ENCODE measurements at places on chromosomes 2 and 18.
A peak's percentile ranks its signal among the peaks of the same experiment; 100 is the strongest.

DNA sequence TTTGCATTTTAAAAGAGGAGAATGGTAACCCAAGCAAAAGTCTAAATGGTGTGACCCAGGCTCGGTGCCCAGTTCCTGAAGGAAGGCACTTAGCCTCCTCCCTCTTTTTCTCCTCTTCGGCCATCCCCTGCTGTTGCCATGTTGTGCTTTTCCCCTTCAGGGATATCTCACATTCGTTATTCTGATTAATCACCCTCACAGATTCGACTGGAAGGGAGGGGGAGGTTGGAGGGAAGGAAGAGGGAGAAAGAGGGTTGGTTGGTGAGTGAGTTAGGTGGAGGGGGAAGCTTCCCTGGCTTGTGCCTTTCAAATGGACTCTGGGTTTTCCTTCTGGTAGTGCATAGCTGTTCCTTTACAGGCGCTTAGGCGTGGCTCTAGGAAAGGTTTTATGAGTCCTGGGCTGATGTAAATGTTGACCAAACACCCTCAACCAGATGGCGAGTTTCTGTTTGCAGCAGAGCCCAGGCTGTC, 39.0 kb upstream of the LYPD6B start:
- no peak for DNase-seq

GRCh38 chr2:201233192-201233811, 27.0 kb upstream of the CASP8 start:
- peak; percentile 96 for DNase-seq

DNA sequence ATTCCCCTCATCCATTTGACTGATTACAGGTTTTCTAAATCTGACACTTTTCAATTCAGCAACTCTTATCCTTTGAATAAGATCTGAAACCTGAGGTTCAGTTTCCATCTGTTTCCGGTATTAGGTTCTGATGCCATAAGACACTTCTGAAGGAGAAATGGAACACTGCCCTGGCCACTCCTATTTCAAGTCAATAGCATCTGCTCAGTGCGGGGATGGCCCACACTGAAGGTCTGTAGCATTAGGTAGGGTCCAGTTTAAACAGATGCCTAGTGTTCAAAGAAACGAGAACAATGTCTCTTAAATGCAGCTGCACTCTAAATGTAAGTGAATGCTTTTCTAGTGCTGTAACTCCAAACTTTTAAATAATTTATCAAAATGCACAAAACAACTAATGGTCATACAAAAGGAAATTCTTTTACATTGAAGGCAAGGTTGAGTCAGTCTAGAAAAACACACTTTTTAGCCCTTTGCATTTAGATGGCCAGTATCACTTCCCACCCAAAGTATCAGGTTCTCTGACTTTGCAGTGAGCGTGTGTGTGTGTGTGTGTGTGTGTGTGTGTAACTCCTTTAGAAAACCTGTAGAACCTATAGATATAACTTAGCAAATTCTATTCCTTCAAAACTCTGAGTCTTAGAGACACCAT, 78.2 kb downstream of the STK39 start:
- DNase-seq, result no peak

- no peak for DNase-seq
Measured at GRCh38 chr2:197700960-197701359, 4.2 kb upstream of the MARS2 start.

GRCh38 chr18:7373441-7373840, 142.6 kb downstream of the LRRC30 start:
- no peak for DNase-seq

- DNase-seq, result peak; percentile 32
Measured at GRCh38 chr18:77702686-77703085, 453.0 kb downstream of the GALR1 start.

DNA sequence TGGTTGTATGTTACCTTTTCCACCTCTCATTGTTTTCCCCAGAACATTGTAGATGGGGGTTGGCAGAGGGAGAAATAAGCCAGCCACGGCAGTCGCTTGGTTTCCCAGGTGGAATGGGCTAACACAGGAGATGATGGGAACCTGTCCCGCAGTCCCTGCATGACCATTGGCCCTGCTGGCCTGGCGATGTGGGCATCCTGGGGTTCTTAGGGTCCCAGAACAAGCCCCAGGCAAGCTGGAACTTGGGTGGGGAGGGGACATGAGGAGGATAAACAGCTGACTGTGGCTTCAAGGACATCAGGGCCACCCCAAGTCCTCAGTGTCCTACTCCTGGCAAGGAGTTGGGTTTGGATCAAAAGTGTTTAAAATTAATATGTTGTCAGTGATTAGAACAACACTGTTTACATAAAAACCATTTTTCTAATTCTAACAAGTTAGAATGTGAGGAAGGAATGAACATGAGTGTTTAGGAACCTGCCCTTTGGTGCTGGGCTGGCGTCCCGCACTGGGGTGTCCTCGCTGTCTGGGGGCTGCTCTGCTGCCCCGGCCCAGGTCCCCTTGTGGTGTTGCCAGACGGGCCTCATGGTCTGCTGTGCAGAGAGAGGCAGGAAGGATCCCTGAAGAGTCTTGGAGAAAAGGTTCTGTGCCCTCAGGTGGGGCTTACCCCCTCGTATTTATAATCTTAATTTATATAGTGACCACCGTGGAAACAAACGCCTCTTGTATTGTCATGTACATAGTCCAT, 95.1 kb downstream of the USP40 start:
- no peak for DNase-seq

DNA sequence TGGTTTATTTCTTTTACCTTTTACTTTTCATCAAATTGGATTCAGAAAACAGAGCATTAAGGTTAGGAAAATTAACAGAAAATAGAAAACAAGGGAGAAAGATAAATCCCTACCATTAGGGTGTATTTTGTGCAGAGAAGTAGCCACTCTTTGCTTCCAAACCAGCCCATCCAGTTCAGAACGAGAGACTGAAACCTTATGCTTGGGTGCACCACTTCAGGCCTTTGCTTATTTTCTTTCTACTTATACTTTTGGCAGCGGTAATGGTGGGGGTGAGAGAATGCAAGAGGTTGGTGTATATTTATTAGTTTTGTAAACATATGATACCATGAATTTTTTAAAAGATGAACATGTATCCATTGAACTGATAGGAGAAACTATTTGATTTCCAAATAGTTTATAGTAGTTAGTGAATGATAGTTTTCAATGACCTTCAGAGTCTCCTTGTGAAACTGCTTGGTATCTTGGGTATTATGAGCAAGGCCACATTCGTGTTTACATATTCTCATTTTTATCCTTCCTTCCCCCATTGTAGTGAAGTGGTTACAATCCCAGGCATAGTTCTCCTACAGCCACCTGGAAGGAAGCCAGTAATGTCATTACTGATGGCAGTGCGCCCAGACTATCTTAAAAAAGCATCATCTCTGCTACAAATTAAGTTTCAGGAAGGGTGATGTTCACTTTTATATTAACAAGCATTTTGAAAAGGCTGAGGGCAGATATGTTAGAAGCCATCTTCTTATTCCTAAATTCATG, 60.8 kb downstream of the MFSD6 start:
- DNase-seq, result no peak

DNA sequence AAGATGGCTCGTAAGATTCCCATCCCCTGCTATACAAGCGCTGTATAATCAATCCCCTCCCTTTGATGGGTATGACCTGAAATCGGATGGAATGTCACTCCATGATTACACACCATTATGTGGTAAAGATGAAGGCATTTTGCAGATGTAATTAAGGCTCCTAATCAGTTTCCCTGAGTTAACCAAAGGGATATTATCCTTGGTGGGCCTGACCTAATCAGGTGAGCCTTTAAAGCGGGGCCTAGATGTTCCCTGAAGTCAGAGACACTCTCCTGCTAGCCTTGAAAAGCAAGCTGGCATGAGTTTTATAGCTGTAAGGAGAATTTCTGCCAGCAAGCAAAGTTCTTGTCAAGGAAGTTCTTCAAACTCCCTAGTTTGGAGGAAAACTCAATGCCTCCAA, 223.8 kb upstream of the FN1 start:
- DNase-seq, result no peak

- DNase-seq, result no peak
Measured at GRCh38 chr18:6866552-6867085, 137.1 kb downstream of the ARHGAP28 start.

DNA sequence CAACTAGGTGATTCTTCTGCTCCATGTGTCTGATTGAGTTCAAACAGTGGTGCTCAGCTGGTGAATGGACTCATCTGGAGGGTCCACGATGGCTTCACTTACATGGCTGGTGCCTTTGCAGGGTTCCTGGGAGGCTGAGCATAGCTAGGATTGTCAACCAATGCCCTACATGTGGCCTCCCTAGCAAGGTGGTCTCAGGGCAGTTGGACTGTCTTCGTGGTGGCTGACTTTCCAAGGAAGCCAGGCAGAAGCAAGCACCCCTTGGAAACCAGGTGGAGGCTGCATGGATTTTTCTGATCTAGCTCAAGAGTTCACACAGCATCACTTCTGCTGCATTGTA, 6.8 kb downstream of the IL1R2 start:
- DNase-seq, result no peak

DNA sequence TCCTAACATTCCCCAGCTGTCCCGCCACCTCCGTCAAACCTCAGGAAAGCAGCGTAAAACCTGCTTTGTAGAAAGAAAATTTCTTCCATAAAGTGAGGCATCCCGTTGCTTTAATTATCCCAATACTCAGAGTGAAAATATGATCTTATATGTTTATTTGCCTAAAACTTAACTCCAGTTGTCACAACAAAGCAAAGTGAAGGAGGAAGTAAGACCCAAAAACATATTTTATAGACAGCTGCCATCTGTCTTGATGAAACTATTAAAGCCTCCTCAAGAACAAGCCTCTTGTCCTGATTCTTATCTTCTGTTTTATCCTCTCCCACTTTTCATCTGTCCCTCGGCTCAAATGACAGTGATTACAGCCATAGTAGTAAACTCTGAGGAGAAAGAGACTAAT, 28.9 kb upstream of the LPIN2 start:
- DNase-seq, result no peak

GRCh38 chr2:159694500-159695040, 17.7 kb upstream of the MARCHF7 start:
- DNase-seq, result no peak

DNA sequence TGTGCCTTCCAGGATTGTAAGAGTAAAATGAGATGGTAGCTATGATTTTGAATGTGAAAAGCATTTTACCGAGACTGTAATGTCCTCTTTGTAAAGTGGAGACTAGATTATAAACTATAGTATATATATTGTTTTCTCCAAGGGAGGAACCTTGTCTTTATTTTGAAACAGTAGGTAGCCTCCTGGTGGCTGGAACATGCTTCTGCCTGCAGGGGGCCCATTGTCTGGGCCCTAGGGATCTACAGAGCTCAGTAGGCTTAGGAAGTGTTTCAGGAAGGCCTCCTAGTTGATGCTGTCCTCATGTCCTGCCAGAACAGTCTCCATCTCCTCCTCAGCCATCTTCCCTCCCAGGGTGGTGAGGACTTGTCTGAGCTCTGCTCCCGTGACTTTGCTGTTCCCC, 3.0 kb downstream of the PIKFYVE start:
- no peak for DNase-seq

DNA sequence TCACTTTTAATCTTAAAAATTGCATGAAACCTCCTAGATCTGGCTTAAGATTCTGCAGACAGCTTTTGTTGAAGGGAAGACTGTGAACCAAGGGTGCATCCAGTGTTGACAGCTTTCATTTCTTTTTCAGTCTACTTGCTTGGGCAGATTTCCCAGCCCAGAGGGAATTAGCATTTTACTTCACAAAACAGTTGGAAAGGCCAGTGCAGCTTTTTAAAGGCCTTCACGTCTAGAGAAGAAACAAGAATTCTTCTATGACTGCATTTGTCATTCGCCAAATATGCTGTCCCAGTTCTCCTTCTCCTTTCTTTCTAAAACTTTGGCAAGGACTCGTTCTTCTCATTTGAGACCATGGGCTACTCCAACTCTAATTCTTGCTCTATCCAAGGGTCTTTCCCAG, 17.4 kb downstream of the NTSR2 start:
- DNase-seq, result no peak

DNA sequence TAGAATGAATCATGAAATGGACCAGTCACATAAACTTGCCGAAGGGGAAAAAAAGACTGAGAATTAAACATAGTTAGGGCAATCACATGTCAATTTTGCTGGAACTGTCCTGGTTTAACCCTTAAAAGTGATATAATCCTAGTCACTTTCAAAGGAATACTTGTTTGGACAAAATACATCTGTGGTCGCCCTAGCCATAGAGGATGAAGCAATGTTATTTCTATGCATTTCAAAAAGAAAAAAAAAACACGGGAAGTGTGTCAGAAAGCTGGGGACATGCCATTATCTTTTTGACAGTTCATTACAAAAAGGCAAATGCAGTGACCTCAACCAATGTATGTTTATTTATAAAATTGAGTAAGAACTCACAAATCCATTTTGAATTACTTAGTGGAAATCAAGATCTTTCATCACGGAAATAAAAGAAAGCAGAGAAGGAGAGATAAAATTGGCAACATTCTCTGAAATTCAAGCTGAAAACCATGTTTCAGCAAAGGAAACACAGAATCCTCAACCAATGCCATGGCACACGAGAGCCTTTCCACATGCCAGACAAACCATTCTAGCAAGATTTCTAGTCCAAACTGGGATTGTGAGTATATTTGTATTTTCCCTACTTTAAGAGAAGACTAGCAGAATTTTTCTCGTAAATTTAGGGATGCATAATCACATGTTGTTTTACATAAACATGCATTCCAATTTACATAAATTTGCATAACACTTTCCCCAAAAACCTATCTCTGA, 854.3 kb upstream of the ACVR2A start:
- DNase-seq, result no peak
